ENCODE measurements at places on chromosomes 3 and 15.

DNA sequence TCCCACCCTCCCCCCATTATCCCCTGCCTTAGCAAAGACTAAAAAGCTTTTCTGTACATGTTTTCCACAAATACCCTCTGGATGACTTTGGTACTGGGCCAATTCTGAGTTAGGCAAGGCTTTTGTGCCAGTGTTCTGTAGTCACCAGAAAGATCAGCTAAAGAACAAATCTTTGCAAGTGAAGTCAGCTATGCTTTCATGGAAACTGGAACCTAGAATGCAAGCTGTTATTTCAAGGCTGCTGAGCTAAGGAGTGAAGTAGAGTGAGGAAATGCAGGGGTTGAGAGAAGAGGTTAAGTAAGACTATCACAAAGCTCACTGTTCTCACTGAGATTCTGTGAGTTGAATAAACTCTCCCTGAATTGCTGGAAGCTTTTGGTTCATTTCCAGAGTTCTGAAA, 107.8 kb upstream of the CNTN3 start:
- no peak for DNase-seq

- DNase-seq, result no peak
Observed at GRCh38 chr15:42184736-42185135, 23.4 kb downstream of the VPS39 start.

DNA sequence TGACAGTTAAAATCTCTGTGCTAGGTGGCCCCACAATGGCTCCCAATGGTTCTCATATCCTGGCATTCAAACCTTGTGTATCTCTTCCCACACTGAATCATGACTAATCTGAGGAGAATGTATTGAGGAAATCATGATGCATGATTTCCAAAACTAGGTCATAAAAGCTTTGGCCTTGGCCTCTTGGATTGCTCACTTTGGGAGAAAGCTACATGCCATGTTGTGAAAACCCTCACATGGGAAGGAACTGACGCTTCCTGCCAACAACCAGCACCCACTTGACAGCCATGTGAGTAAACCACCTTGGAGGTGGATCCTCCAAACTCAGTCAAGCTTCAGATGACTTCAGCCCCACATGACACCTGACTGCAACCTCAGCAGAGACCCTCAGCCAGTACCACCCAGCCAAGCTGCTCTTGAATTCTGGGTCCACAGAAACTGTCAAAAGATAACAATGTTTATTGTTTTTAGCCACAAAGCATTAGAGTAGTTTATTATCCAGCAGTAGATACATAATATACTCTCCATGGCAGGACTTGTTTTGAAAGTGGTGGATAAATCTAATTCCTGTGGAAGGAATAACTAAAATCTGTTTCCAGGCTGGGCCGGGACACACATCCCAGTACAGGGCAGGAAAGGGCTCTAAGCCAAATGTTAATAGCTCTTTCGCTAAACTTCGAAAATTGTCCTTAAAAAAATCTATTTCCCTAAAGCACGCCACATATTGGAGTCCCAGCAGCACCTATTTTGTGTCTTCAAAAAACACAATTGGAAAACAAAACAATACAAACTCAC, 1.0 kb upstream of the ZNF620 start:
- DNase-seq, result no peak

- no peak for DNase-seq
Observed at GRCh38 chr3:76500746-76501275, 539.1 kb upstream of the ROBO2 start.

DNA sequence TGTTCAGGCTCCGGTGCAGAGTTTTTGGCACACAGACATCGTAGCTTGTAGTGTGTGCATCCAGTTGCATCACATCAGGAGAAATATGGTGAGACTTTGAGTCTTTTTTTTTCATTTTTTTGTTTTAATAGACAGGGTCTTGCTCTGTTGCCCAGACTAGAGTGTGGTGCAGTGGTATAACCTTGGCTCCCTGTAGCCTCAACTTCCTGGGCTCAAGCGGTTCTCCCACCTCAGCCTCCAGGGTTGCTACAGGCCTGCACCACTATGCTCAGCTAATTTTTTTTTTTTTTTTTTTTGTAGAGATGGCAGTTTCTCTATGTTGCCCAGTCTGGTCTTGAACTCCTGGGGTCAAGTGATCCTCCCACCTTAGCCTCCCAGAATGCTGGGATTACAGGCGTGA, 51.1 kb upstream of the TEX264 start:
- no peak for DNase-seq

DNA sequence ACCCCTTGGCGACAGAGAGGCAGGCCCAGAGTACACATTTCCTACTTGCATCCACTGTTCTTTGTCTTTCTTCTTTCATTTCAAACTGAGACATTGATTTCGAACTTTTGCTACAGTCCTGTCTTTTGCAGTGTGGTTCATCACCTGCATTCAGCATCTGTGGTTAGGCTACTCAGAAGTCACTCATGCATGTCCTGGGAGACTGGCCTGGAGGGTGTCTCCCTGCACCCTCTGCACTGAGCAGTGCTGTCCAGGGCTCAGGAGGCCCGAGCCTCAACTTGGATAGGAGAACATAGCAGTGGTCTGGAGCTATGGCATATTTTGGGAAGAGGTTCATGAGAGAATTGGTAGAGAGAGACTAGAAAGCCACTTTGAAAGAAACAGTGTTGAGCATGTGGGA, 240.2 kb upstream of the TPRG1 start:
- no peak for DNase-seq

DNA sequence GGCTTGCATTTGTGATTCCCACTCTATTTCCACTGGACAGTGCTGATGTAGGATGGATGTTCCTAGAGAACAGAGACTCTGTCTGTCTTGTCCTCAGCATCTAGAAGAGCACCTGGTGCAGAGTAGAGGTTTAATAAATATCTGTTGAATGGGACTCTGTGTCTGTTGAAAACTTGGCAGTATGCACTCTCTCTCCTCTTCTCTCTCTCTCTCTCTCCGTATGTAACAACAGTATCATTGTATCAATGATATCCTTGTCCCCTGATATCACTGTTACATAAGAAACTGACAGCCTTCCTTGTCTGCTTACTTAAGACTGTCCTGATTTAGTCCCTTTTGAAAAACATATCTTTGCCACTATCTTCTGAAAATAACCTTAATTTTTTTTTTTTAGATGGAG, 24.3 kb upstream of the MGLL start:
- no peak for DNase-seq

DNA sequence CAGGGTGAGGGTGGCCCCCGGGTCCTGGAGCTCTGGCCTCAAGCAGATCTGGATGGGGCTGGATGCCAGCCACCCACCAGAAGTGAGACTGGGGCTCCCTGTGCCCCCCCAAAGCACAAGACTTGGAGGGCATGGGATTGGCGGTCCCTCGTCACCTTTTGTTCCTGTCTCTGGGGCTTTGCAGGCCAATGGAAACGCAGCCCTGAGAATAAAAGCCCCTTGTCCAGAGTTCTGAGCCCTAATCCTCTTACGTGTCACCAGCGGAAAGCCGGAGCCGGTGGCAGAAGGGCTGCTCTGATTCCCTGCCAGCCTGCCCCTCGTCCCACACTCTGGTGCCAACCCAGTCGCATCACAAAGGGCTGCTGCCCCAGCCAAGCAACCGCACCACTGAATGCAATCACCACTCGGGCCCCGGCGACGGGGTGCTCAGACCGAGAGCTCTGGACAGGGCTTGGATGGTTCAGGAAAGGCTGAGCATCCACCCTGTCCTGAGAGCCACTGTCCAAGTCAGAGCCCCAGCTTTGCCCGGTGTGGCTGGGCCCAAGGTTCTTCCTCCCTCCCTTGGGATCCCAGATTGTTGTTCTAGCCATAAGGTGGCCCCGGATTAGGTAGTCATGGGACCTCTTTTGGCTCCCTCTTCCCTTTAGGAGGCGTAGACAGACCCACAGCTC, 22.8 kb upstream of the ELP6 start:
- no peak for DNase-seq

- DNase-seq, result no peak
Observed at GRCh38 chr15:74240002-74240568, 4.0 kb downstream of the CCDC33 start.

DNA sequence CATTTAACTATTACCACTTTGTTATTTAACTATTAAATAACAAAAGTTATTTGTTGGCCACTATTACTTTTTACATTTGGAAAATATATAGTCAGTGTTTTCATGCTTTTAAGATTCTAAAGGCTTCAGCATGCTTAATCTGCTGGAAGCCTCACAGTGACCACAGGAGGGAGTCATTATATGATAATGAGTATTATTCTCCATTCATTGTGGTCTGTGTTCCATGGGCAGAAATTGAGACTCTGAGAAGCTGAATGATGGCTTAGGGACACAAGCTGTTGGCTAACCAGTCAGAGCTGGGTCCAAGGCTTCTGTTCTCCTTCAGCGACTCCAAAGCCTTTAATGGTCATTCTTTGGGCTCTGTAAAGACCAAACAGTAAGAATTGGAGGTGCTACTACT, 64.7 kb downstream of the BFSP2 start:
- DNase-seq, result no peak

DNA sequence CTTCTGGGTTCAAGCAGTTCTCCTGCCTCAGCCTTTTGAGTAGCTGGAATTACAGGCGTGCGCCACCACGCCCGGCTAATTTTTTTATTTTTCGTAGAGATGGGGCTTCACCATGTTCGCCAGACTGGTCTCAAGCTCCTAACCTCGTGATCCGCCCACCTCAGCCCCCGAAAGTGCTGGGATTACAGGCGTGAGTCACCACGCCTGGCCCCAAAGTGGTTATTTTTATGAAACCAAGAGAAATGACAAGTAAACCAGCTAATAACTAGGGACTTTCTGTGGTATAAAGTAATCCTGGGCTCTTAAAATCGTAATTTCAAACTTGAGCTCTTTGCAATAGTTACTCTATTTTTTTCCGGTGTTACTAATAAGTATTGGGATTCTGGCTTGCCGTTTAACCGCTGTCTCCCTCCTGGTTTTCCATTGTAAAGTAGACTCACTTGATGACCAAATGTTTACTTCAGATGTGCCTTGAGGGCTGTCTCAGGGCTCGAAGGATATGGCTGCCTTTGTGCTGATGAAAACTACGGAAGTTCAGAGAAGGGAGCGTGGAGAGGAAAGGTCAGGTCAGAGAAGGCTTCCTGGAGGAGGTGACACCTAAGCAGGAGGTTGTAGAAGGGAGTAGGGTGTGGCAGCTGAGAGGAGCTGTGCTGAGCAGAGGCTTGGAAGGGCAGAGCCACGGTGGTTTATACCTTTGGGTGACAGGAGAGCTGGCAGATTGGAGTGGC, 4.2 kb downstream of the ZSCAN2 start:
- no peak for DNase-seq

DNA sequence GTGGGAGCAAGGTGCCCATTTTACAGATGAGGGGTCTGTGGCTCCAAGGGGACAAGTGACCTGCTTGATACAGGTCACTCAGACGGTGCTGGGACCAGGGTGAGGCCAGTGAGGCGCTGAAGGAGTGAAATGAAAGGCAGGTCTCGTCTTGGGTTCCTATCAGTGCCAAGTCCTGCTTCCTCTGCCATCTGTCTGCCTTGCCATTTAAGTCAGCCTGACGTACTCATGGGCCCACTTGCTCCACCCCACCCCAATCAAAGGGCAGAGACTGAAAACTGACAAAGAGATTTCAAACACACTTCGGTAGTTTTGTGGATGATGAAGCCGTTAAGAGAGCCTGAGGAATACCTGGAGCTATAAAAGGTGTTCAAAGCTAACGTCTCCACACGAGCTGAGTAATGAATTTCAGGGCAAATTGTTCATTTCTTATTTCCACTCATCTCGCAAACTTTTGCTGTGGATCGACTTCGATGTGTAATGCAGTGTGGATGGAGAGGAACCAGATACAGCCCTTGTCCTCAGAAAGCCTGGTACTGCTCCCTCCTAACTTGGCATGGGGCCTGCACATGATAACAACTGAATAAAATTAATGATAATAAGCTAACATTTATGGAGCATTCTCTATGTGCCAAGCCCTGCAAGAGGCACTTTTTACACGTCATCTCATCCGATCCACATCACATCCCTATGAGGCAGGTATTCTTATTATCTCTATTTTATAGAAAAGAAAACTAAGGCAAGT, 36.6 kb downstream of the ATP2B2 start:
- no peak for DNase-seq
